Posterior vena cava (tissue), 2 donors: ENCODE measurements at places on chromosomes 3 and 15.

DNA sequence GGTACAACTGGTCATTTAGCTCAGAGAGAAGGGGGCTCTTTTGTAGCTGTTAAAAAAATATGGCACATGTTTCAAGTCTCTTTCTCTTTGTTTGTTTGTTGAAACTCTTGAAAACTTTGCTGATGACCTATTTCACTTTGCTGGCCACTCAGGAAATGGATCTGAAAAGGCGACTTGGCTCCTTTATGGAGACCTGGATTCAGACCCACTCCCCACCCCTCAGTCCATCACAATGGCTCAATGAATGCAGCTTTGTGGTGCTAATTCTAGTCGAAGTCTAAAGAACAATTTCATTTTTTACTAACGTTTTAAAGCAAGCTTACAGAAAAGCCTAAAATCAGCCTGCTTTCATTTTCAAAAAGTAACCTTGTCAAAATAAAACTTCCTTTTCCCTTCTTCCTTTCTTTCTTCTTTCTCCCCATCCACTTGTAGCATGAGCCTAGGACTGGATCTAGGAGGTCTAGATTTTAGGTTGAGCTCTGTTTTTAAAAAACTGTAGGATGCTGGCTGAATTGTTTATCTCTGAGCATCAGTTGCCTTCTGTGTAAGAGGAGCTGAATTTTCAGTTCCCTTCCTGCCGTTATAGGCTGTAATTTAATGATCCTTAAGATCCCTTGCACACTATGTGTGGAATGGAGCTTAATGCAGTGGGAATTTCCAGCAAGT, 165.5 kb upstream of the FEZF2 start:
- DNase-seq, result no peak

DNA sequence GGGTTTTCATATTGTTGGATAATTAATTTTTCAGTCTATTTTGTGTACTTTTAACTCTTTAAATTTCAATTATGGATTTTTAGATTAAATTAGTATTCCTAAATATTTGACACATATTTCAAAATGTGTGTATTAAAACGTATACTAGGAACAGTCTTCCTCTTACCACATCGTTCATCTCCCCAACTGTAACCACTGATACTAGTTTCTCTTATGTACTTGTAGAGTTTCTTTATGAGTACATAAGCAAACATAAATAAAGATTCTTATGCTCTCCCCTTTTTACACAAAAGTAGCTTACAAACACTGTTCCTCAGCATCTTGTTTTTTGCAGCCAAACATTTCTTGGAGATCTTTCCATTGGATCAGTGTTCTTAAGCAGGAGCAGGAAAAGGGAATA, 45.9 kb downstream of the CMSS1 start:
- no peak for DNase-seq

GRCh38 chr3:194275721-194276120, 75.4 kb downstream of the CPN2 start:
- peak; percentile 38 for DNase-seq

GRCh38 chr3:17602126-17602525, 140.3 kb downstream of the TBC1D5 start:
- DNase-seq, result no peak

DNA sequence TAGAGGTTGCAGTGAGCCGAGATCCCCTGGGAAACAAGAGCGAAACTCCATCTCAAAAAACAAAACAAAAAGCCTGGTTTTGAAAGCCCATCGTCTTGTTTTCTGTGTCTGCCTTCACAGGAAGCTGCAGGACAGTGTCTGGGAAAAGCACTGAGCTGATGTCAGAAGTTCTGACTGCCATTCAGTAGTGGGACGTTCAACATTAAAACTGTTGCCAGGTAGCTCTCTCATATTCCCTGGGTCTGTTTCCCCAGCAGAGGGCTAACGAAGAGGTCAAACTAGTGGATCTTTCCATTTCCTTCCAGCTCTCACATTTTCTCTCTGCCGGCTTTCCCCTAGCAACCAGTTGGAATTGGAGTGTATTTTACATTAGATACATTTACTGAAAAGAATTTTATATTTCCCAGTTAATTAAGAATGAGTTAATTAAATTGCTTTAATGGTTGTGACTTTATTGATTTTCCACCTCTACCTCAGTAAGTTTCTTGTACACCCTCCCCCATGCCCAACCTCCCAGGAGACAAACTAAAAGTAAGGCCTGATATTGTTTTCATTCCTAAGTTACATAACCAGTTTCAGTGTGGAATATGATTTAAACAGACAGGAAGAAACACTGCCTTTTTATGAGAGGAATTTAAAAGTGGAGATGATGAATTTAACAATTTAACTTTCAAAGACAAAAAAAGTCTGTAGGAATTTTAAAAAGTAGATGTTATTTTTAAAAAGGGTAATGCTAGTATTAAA, 29.9 kb downstream of the RCN2 start:
- no peak for DNase-seq

DNA sequence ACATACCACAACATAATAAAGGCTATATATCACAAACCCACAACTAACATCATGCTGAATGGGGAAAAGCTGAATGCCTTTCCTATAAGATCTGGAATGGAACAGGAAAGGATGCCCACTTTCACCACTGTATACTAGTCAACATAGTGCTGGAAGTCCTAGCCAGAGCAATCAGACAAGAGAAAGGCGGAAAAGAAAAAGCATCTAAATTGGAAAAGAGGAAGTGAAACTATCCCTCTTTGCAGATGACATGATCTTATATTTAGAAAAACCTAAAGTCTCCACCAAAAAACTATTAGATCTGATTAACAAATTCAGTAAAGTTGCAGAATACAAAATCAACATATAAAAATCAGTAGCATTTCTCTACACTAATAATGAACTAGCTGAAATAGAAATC, 14.6 kb upstream of the PIK3CA start:
- DNase-seq, result no peak

- no peak for DNase-seq
These were observed 27.5 kb downstream of the BHLHE40 start for GRCh38 chr3:5006755-5007202.

DNA sequence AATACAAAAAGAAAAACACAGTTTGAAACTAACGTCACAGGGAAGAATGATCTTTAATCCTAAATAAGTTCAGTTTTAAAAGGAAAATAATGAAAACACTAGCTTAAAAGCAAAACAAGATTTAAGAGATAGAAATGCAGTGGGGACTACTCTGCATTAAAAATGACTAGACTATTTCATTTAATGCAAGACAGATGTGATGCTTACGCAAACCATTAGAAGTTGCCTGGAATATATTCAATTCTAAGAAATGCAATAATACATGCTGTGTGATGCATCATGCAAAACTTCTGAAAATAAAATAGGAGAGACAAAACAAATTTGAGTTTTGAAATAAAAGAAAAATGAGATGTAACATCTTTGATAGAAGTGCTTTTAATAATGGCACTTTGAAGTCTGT, 97.6 kb upstream of the STRIT1 start:
- no peak for DNase-seq

DNA sequence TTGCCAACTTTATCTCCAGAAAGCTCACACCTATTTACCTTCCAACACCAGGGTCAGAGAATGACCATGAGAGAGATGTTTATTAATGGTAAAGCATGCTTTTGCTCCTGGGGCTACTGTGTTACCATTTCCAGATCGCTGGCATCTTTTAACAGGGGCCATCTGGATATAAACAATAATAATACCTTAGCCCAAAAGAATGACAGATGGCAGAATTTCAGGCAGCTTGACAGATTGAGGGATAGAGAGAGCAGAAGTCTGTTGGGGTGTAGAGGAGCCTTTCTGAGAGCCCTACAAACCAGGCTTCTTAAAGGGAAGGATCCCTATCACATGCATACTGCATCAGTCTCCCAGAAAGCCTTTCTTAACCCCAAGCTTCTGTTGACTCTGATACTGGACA, 17.7 kb downstream of the RBP1 start:
- no peak for DNase-seq

- DNase-seq, result no peak
These were observed 3.7 kb upstream of the TF start for GRCh38 chr3:133742351-133743091.

- no peak for DNase-seq
These were observed 20.3 kb upstream of the HDAC11 start for GRCh38 chr3:13459605-13460340.

- no peak for DNase-seq
These were observed 94.0 kb upstream of the SPATA12 start for GRCh38 chr3:56966509-56966908.

- DNase-seq, result no peak
These were observed 30.5 kb upstream of the TCF12 start for GRCh38 chr15:56887782-56888438.

GRCh38 chr3:130733236-130733875, 13.3 kb downstream of the PIK3R4 start:
- DNase-seq, result no peak

GRCh38 chr3:30962084-30962483, 67.6 kb upstream of the GADL1 start:
- no peak for DNase-seq

DNA sequence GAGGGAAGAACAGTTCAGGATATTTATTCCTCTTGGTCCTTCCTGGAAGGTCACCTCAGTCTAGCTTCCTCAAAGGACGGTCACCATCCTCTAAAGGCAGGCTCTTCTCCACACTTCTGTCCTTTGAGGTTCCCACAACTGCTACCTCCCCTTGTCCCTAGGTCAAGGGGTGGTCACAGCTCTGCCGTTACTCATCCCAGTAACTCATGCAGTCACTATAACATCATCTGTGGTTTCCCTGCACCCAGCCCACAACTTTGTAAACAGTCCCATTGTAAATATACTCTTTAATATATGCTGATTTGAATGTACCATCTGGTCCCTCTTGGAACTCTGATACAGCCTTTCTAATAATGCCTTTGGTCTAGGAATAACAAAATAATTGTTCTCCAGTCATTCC, 887.4 kb downstream of the FHIT start:
- DNase-seq, result no peak

GRCh38 chr3:134252766-134253165, 2.1 kb upstream of the RYK start:
- no peak for DNase-seq

DNA sequence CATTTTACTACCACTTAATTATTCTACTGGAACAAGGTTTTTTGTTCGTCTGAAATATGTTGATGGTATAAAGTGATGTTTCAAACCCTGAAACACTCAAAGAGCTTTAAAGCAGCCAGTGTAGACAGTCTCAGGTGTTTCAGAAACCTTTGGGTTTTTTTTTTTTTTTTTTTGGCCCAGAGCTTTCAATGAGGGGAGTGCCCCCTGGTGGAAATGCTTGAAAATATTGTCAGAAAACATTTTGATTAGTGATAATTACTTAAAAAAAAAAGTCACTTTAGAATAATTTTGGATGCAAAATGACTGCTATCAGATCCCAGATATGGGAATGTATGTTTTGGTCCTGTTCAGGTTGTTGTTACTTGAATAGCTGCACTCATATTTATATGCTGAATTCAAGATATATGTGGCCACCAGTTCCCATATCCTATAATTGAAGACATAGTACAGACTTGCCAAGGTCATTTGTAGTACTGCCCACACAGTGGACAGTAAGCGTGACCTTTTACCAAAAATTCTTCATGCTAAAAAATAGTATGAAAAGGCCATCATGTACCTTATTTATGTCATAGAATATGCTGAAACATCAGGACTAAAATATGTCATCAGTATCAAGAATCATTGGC, 35.9 kb downstream of the SATB1 start:
- no peak for DNase-seq

- DNase-seq, result no peak
These were observed 7.5 kb upstream of the ADAMTS17 start for GRCh38 chr15:100349321-100349695.

GRCh38 chr15:59298225-59298853, 74.3 kb downstream of the MYO1E start:
- DNase-seq, result no peak

- DNase-seq, result no peak
These were observed 120.8 kb upstream of the CCNL1 start for GRCh38 chr3:157280786-157281185.

GRCh38 chr15:52370010-52370409, 74.4 kb upstream of the MYO5C start:
- no peak for DNase-seq

DNA sequence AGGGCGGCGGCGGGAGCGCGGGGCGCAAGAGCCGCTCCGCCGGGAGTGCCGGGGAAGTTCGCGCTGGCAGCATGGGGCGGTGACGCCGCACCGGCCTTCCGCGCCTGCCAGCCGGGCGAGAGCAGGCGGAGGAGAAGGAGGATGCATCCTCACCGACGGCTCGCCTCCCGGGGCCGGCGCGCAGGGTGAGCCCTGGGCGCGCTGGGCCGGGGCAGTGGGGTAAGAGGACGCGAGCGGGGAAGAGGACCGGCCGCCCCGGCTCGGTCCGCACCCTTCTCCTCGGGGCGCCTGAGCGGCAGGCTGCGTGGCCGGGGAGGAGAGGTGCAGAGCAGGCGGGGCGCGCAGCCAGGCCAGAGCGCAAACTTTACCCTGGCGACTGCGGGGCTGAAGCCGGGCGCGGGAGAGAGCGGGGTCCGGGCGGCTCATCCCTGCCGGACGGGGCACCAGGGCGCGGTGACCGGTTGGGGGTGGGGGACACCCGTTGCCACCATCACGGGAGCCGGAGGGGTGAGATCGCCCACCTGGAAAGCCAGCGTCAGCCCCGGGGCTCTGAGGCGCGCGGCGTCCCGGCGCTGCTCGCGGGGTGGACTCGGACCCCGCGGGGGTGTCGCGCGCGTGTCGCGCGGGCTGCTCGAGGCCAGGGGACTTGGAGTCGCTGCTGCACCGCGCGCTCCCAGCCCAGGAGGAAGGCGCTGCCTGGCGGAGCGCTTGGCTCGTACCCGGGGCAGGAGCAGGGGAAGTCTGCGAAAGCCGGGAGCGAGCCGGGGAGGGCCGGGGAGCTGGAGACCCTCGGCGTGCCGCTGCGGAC, 542 bp downstream of the GABRA5 start:
- DNase-seq, result no peak

- no peak for DNase-seq
These were observed 87.1 kb downstream of the CCR1 start for GRCh38 chr3:46120983-46121382.

- no peak for DNase-seq
These were observed at the start of gene MUC4 for GRCh38 chr3:195811756-195812155. TSS of gene MUC4 (minus strand) at chr3:195811929. CDS start at chr3:195811817, 112 bp downstream.

DNA sequence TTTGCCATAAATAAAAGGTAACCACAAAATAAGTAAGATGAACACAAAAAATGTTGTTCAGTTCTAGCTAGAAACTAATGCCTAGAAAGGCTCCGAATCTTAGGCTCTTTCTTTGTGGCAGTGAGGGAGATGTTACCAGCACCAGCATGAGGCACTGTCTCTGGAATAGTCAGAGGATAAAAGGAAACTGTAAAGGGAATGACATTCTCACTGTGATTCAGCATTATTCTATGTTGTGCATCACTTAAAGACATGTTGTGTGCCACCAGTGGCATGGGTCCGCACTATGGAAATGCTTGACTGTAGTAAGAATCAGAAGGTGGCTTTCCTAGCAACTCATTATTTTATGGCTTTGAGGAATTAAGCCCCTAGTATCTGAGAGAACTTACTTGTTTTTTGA, 70.8 kb downstream of the SEC22A start:
- no peak for DNase-seq

DNA sequence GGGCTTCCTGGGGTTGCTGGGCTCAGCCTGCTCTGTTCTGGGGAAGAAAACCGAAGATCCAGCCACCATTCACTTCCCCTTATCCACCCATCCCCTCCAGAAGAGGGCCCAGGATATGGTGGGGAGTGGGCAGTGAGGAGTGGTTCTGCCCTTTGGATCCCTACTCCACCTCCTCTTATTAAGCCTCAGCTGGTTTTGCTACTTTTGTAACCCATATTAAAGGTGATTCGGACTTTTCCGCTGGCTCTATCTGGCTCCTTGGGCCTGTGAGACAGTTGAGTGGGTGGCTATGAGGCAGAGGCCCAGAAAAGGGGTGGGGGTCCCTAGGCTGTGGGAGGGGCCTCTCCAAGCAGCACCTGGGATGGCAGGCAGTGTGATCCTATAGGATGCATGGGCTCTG, 33.8 kb downstream of the NBEAL2 start:
- DNase-seq, result no peak

- DNase-seq, result no peak
These were observed 15.1 kb downstream of the CACNA1D start for GRCh38 chr3:53509494-53509893.
